ENCODE measurements at places on chromosomes 4 and X.

DNA sequence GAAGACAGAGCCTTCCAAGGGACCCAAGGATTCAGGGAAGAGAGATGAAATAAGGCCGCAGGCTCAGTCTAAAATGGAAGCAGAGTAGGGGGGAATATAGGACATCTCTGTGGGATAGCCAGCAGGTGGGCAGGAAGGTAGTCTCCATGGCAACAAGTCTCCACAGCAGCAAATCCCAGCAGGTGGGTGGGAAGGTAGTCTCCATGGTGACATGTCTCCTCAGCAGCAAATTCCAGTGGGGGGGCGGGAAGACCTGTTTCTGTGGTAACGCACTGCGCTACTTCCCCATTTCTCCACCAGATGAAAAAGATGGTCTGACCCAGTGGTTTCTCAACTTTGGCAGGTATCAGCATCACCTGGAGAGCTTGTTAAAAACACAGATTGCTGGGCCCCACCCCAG lies 18.3 kb downstream of the NLGN3 start:
- DNase-seq, result no peak

DNA sequence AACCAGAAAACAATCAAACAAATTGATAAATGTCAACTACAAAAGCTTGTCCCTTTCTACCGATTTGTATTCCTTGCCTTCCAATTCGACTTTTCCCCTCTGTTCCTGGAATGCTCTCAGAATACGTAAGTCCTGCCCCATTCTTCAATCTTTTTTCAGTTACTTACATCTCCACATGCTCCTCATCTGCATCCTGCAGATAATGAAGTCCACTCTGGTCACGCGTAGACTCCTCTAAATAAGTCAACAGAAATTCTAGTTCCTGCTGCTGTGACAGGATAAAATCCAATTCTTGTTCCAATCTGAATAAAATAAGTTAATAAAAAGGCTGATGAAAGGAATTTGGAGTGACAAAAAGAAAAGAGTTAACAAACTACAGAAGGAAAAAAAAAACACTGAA lies 34.4 kb upstream of the RBM41 start:
- DNase-seq, result no peak

DNA sequence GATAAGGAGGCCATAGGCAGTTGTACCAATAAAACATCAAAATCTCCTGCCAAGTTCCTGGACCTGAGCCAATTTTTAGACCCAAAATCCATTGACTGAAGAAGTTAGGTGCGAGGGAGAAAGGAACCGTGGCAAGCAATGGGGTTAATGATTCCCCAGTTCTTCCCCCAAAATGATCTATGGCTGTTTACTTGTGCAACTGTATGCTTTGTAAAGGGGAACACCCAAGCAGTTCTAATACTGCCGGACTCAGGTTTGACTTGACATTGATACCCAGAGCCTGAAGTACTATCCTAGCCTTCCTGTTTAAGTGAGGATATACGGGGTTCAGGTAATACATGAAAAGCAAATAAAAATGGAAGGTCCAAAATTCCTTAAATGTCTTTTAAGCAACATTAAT lies 6.7 kb upstream of the EIF4E start:
- DNase-seq, result no peak

GRCh38 chr4:176400816-176401461 lies 81.2 kb downstream of the SPCS3 start:
- DNase-seq, result no peak

- DNase-seq, result no peak
These were observed 123.2 kb downstream of the FHIP1A start for GRCh38 chr4:151532001-151532708.

DNA sequence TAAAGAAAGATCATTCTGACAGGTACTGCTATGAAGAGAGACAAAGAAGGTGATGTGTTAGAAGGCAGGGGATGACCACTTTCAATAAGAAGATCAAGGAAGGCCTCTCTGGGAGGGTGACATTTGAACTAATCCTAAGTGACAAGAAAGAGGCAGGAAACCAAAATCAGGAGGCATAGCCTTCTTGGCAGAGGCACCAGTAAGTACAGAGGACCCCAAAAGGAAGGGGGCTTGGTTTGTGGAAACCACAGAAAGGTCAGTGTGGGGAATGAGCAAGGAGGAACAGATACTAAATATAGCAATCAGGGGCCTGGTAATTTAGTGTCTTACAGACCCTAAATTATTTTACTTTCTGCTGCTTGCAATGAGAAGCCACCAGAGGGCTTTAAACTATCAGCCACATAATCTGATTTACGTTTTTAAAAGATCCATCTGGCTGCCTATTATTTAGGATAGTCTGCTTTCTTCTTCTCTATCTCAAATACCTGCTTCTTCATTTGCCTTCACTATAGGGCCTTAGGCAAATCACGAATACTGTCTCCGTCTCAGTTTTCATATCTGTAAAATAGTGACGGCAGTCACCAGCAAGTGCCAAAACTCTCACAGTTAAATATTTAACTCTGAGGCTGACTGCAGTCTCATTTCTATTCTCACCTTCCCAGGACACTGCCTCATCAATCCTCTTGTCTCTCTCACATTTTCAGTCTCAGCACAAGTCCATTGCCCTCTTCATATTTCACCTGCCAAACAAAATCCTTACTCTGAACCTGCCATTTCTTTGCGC lies 16.7 kb downstream of the NR3C2 start:
- DNase-seq, result no peak

DNA sequence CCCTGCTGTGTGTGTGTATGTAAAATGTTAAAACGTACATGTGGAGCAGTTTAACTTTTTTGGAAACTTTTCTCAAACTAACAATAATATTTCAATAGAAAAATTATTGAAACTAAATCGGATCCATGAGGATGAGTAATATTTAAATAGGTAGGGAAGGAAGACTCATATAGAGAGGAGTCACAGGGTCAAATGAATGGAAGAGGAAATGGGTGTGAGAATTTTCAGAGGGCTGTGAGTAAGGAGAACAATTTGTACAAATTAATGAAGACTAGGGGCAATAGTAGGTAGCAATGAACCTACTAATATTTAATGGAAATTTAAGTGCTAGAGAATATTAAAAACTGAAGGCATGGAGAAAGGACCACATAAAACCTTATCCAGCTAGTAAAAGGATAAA lies 290.7 kb upstream of the PCDH18 start:
- no peak for DNase-seq
